ENCODE measurements at places on chromosomes 16 and 17.

GRCh38 chr17:64411999-64412771, 21.5 kb upstream of the PECAM1 start:
- no peak for DNase-seq

DNA sequence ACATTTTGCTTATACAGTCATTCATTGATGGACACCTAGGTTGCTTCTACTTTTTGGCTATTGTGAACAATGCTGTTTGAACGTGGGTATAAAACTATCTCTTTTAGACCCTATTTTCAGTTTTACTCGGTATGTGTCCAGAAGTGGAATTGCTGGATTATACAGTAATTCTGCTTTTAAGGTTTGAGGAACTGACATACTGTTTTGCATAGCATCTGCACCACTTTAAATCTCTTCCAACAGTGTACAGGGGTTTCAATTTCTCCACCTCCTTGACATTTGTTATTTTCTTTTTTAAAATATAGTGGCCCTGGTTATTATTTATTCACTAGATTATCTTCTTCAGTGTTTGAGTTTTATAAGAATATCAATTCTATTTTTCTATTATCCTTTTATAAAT, 116.9 kb downstream of the USP22 start:
- no peak for DNase-seq

GRCh38 chr17:65287040-65287439, 149.9 kb downstream of the RGS9 start:
- DNase-seq, result no peak

GRCh38 chr16:66948837-66949225, 12.2 kb upstream of the CES3 start:
- DNase-seq, result no peak

- DNase-seq, result no peak
These were observed 115.8 kb downstream of the OR1D5 start for GRCh38 chr17:2947588-2947950.

GRCh38 chr16:56764835-56765234, 34.9 kb downstream of the NUP93 start:
- no peak for DNase-seq

GRCh38 chr16:609316-609715, 19.4 kb downstream of the RAB40C start:
- DNase-seq, result no peak

- DNase-seq, result no peak
These were observed 130.8 kb downstream of the PMP22 start for GRCh38 chr17:15134363-15134762.

- no peak for DNase-seq
These were observed 3.4 kb downstream of the NARF start for GRCh38 chr17:82461827-82462524.

DNA sequence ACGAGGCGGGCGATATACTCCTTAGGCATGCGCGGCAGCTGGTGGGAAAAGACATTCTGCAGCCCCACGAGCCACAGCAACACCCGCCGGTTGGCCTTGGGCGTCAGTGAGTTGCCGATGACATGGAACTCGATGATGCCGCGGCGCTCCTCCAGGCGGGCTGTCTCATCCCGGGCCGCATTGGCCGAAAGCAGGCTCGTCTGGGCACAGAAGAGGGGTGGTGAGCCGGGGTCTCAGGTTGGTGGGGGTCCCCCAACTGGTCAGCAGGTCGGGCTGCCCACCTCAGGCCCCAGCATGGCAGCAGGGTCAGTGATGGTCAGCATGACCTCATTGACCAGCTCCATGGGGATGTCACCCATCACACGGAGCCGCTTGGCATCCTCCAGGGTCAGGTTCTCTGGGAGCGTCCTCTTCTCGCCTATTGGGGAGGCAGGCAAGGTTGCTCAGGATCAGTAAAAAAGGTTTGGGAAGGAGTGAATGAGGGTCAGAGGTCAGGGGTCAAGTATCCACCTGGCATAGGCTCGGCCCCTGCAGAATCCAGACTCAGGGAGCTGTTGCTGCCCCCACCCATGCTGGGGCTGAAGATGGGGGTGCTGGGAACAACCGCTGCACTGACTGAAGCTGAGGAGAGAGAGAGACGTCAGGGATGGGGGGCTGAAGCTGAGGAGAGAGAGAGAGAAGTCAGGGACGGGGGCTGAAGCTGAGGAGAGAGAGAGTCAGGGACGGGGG, 3.6 kb downstream of the KAT2A start:
- no peak for DNase-seq

- DNase-seq, result no peak
These were observed 4.3 kb upstream of the NUPR1 start for GRCh38 chr16:28543072-28543471.

GRCh38 chr16:88061346-88062110, 110.3 kb downstream of the BANP start:
- no peak for DNase-seq

- DNase-seq, result no peak
These were observed 9.6 kb upstream of the WNT9B start for GRCh38 chr17:46841561-46842379.

GRCh38 chr16:56662357-56663354, 4.9 kb downstream of the MT1F start:
- no peak for DNase-seq

- DNase-seq, result no peak
These were observed 6.2 kb downstream of the MAP3K14 start for GRCh38 chr17:45310380-45311324.

DNA sequence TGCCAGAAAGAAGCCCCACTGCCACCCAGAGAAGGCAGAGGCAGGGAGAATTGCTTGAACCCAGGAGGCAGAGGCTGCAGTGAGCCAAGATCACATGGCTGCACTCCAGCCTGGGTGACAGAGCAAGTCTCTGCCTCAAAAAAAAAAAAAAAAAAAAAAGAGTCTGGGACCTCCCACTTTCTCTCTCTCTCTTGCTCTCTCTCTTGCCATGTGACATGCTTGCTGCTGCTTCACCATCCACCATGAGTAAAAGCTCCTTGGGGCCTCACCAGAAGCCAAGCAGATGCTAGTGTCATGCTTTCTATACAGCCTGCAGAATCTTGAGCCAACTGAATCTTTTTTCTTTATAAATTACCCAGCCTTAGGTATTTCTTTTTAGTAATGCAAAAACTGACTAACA, 21.5 kb upstream of the SRSF1 start:
- no peak for DNase-seq

DNA sequence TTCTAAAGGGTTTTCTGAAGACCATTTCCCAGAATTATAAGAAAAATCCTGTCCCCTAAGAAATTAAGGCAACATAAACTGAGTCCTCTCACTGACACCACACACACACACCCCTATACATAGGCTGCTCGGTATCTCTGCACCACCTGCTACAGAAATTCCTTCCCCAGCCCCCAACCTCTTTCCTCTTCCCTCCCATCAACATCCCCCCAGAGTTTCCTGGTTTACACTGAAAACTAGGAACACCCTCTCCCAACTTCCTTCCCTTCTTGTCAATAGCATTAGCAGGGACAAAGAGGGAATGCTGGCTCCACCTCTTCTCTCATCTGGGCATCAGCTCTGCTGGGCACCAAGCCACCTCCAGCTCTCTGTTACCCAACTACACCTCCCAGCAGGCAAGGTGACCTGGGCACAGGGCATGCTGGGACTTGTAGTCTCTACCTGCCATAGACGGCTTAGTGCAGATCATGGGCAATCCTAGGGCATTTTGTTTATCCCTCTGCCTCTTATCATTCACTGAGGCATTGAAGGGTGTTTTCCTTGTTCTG, 15.7 kb downstream of the CAVIN1 start:
- no peak for DNase-seq

DNA sequence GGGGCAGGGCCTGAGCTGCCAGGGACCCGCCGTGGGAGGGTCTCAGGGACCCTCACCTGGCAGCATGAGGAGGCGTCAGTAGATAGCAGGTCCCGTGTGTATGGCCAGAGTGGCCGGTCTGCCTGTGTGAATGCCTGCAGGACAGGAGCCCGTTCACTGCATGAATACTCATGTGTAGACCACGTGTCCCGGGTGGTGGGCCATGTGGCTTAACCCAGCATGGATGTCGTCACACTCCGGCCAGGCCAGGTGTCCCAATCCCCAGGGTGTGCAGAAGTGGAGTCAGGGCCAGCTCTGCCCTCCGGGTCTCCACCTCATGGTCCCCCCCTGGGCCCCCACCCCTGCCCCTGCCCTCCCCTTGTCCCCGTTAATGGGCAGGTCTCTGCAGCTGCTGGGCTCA, 53.7 kb downstream of the BAHCC1 start:
- no peak for DNase-seq

DNA sequence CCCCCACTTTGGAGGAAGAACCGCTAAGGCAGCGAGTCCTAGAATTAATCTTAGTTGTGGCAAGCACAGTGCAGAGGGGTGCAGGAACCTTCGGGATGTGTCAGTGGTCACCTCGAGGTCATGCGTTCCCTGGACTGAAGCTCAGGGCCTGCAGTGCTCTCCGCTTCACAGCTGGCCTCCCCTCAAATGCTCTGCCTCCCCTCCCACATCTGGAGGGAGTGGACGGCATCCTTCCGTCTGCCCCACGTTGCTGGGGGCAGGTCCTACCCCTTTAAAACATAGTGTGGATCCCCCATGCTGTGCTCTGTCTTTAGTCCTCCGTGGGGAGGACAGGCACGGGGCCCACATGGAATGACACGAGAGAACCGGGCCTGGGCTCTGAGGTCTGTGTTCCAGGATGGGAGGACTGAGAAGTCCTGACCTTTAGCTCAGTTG, 99.5 kb upstream of the CDC42EP4 start:
- no peak for DNase-seq

DNA sequence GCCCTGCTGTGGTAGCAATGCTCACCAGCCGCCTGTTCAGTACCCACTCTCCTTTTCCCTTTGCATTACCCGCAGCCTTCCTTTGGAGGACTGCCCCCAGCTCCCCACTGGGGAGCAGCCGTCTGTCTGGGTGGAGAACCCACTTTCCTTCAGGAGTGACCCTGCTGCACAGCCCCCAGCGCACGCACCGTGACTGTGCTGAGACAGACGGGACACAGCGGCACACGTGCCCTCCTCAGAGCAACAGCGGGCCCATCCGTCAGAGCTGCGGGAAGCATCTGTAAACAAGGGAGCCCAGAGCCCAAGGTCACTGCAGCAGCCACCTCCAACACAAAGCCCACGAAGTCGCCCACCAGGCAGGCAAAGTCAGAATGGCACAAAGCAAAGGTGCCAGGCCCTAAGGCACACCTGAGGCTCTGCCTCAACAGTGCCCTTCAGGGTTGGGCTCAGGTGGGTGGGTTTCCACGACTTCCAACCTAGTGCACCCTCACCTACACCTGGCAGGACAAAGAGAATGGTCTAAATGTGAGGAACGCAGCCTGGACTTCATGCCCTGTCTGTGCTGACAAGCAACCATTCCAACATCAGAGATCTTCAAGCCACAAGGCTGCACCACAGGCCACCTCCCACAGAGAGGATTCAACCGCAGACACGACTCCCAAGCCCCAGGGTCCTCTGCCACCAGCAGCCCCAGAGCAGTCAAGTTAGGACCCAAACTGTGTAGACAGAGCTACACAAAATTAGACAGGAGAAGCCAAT, 9.9 kb downstream of the AXIN1 start:
- DNase-seq, result no peak

DNA sequence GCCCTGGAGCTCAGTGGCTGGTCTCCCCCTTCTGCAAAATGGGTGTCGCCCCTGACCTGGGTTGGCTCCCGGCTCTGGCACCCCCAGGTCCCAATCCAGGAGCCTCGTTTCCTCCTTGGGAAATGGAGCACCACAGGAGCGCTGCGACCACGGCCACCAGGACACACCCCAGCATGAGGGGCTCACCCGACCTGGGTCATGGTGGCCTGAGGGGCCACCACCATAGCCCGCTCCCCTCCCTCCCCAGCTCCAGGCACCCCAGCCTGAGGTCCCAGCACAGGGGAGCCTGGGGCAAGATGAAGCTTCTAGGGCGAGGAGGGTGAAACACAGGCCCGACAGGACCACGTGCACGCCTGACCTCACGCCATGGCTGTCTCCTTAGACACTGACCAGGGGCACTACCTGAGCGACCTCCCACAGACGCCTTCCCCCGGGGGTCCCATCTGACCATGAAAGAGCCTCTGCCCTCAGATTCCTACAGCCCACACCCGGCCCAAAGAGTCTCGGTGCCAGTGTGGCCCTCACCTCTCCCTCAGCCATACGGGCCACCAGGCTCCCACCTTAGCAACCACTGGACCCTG, 11.8 kb downstream of the BCAR1 start:
- DNase-seq, result no peak

DNA sequence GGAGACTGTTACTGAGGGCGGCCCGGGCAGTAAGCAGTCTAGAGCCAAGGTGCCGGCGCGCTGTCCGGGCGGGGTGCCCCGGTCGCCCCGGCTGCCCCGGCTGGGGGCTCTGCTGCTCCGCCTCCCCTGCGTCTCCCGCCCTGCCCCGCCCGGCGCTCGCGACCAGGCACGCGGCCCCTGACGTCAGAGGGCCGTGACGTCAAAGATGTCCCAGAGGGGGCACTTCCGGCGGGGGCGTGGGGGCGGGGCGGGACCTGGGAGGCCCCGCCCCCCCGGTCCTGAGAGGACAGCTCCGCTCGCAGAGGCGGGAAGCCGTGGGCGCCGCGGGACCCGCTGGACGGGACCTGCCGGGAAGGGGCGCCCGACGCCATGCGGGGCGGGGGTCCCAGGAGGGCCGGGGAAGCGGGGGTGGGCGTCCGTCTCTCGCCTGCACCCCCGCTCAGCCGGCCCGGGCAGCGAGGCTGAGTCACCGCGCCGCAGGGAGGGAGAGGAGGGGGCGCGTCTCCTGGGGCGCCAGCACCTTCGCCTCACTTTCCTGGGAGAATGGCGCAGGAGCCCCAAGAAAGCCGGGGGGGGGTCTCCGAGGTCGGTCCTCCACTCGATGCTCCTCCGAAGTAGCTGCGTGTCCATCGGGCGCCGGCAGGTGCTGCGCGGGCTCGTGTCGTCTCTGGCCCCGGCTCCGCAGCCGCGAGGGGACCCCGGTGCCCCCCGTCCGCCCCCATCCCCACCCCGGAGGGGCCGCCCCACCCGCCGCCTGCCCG, 4.4 kb upstream of the HIC1 start:
- DNase-seq, result no peak

DNA sequence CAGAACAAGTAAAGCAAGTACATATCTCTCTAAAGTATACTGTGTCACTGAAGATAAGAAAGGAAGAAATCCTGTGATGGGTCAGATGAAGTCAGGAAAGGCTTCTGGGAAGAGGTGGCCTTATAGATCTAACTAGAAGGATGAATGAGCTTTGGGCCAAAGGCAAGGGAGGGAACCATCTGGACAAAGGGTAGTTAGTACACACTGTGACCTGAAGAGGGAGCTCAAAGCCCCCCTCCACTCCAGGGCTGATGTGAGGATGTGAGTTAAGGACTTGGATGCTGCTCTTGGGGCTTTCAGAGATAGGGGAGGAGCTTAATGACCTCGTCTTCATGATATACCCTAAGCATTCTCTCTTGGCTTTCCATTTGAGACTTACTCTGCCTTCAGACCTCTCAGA, 185.3 kb upstream of the CACNG3 start:
- no peak for DNase-seq

GRCh38 chr16:21704266-21704665, 40.5 kb downstream of the OTOA start:
- DNase-seq, result no peak
